ENCODE measurements at places on chromosomes 1 and 21.

DNA sequence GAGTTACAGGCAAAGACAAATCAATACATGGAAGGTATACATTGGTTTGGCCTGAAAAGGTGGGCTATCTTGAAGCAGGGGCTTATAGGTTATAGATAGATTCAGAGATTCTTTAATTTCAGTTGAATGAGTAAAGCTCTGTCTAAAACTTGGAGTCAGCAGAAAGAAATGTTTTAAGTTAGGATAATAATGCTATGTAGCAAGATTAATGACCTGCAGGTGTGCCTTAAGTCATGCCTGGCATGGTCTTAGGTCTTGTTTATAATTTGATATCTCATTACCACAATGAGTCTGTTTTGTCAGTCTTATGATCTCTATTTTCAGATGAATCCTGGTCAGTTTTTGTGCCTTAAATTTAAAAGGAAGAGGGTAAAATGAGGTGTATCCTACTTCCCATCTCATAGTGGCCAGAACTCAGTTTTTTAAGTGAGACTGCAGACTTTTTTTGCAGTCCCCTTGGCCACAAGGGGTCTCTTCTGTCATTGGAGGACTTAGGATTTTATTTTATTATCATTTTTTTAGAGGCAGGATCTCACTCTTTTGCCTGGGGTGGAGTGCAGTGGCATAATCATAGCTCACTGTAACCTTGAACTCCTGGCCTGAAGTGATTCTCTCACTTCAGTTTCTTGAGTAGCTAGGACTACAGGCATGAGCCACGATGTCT lies 21.3 kb upstream of the PGBD2 start:
- no peak for DNase-seq

GRCh38 chr1:68375919-68376318 lies 73.8 kb downstream of the RPE65 start:
- DNase-seq = no peak

GRCh38 chr1:179144626-179145025 lies 62.8 kb downstream of the TOR3A start:
- no peak for DNase-seq

- peak; percentile 72 for DNase-seq
Measured at GRCh38 chr1:109838838-109839240, 71.8 kb upstream of the CSF1 start.

DNA sequence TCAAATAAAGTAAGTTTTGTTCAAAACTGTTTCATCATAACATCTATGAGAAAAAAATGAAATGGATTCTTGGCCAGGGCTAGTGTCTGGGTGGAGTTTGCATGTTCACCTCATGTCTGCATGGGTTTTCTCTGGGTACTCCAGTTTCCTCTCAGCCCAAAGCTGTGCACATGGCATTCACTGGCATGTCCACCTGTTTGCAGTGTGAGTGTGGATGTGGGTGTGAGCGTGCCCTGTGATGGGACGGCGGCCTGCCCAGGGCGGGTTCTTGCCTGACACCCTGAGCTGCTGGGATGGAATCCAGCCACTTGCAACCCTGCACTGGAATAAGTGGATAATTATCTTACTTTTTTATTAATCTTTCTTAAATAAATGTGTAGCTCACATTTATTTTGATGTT lies 185.5 kb downstream of the RYR2 start:
- no peak for DNase-seq

- no peak for DNase-seq
Measured at GRCh38 chr1:51313961-51314777, 16.2 kb downstream of the TTC39A start.

- DNase-seq = peak; percentile 43
Measured at GRCh38 chr1:6348511-6349191, 44.9 kb downstream of the ACOT7 start.

- DNase-seq = peak; percentile 93
Measured at GRCh38 chr1:81550753-81551152, 250.0 kb upstream of the ADGRL2 start.

DNA sequence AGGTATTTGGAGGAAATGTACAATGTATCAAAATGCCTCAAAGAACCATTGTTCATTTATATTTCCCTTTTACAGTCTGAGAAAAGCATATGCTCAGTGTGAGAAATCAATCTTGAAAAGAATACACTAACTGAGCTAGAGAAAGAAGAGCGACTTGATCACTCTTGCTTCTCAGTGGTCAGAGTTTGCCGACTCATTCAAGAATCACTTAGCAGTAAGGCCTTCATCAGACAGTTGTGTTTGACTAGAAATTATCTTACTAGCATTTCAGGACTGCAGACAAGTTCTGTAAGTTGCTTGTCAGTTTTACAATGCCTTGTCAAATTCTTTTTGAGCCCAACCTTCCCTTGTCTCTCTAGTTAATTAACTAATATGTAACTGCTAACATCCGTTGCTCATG lies 12.9 kb downstream of the RGS18 start:
- DNase-seq = no peak

DNA sequence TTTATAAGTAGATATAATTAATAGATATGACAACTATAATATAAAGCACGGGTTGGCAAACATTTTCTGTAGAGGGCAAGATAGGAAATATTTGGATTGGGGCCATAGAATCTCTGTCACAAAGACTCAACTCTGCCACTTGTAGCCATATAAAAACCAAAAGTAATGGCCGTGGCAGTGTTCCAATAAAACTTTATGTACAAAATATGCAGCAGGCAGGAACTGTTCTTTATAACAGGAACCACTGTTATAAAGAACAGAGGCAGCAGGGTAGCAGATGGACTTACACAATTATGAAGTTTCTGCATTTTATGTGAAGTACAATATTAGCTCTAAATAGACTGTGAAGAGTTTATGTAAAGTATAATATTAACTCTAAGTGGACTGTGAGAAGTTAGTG lies 16.9 kb upstream of the QSOX1 start:
- DNase-seq = no peak

GRCh38 chr1:201665036-201665435 lies 126.1 kb downstream of the NAV1 start:
- no peak for DNase-seq

- no peak for DNase-seq
Measured at GRCh38 chr21:28952686-28953085, 40.0 kb downstream of the LTN1 start.

GRCh38 chr1:40380817-40381216 lies 7.3 kb downstream of the SMAP2 start:
- no peak for DNase-seq

DNA sequence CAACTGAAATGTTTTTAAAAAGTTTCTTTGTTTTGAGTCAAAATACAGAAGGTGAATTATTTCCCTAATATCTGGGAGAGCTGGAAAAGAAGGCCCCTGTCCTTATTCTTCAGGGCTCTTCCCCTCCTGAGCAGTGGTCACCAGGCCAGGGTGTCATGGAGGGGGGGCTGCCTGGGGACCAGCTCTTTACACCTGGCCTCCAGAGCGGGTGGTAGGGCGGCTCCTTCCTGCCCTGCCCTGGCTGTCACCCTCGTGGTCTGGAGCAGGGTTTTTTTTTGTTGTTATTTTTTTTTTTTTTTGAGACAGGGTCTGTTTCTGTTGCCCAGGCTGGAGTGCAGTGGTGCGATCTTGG lies 6.6 kb downstream of the SKI start:
- DNase-seq = no peak

GRCh38 chr21:36203603-36203889 lies 46.9 kb downstream of the DOP1B start:
- peak; percentile 87 for DNase-seq

DNA sequence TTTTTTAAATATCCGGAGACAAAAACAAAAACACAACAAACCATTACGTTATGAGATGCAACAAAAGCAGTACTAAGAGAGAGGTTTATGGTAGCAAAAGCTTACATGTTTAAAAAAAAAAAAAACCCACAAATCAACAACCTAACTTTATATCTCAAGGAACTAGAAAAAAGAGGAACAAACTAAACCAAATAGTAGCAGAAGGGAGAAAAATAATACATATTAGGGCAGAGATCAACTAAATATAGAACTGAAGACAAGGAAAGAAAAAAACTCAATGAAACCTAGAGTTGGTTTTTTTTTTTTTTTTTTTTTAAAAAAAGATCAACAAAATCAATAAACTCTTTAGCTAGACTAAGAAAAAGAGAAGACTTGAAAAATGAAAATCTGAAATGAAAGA lies 34.9 kb downstream of the ZNF644 start:
- no peak for DNase-seq

GRCh38 chr1:185956881-185957280 lies 222.7 kb downstream of the HMCN1 start:
- no peak for DNase-seq

DNA sequence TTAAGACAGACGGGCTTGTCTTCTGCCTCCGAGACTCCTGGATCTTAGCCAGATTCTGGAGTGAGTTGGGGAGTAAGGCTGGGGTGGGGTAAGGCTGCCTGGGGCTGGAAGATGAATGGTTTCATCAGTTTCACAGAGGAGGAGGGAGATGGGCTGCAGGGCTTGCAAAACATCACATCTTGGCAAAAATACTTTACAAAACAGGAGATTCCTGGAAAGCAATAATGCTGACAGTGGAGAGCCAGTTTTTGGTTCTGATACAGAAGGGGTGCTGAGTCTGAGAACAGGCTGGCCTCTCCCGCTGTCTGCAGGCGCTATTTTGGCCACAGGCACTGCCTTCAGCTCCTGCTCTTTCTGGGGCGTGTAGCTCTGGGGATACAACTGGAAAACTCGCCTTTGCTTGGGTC lies 83.4 kb upstream of the KCNE2 start:
- DNase-seq = peak; percentile 20

DNA sequence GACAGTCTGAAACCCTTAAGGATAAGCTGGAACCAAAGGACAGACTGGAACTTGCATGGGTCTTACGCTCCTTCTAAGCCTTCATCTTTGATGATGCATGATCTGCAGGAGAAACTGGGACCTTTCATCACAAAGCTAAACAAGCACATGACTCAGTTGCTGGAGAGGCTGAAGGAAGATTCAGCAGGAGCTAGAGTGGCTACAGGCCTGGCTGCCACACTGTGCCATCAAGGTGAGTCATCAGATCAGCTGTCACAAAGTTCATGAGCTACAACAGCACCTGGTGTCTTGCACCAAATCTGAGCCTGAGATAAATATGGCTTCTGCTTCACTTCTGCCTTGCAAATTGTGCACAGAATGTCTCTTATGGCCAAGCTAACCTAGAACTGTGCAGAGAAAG lies 95.5 kb upstream of the MARK1 start:
- DNase-seq = peak; percentile 71

GRCh38 chr1:247079141-247079874 lies 697 bp upstream of the ZNF670 start:
- DNase-seq = peak; percentile 62

DNA sequence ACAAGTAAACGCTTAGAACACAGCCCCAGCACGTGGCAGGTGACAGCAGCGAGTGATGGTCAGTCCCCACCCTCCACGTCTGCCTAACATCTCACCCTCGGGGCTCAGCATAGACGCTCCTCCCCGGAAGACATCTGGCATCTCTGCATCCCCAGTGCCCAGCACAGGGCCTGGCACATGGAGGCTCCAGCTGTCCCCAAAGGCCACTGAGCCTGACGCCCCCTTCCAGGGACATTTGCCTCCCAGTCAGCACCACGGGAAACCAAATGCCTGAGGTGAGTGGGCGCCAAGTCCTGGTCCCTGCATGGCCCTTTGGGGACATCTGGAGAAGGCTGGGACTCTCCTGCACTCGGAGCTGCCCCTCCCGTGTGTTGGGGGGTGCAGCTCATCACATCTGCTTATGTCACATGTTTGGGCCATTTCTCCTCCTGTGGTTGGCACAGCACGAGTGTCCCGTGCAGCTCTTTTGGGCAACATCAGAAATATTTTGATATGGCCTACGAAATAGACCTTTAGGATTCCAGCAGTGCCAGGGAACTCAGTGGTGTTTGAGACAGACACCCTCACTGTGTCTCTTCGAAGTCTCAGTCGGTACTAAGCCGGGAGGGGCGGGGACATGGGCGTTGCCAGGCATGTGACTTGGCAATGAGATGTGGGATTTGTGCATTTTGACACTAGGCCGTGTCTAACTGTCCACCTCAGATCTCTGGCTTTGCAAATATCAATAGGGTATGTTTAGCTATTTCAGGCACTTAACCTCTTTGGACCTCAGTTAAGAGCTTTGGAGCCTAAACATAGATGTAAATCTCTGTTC lies 315.0 kb downstream of the PTPRU start:
- DNase-seq = peak; percentile 37

DNA sequence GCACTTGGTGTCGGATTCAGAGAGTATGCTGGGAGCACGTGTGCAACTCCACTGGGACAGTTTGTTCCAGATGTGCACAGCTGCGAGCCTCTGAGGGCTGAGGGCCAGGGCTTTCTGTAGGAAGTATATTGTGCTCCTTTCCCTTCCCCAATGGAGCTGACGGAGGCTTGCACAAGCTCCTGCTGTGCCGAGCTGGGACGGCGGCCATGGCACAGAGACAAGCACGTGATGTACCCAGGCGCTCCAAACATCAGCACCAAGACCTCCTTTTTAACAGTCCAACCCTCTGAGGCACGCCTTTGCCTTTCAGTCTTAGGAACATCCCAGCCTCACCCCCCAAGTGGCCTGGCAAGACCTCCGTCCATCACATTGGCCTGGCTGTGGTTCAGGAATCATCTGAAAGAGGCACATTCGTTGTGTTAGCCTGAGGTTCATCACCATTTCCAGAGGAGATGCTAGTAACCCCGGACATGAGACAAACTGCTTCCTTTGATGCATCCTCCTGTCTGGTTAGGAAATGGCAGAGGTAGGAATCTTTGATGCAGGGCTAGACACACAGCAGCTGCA lies 339.2 kb upstream of the KAZN start:
- DNase-seq = no peak

DNA sequence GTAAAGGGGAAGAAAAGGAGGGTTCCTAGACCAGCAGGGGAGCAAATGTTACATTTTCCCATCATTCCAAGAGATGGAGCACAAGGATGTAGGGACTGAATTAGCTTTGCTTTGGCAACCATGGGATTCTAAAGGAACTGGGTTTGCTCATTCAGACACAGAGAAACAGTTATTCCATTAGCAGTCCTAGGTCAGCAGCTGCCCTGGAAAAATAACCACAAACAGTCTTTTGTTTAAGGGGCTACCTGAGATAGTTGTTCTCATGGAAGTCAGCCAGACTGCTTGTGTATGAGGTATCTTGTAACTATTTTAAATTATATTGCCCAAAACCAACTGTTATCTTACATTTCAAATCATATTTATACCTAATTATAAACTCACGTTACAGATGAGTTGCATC lies 58.4 kb upstream of the VCAM1 start:
- DNase-seq = no peak

DNA sequence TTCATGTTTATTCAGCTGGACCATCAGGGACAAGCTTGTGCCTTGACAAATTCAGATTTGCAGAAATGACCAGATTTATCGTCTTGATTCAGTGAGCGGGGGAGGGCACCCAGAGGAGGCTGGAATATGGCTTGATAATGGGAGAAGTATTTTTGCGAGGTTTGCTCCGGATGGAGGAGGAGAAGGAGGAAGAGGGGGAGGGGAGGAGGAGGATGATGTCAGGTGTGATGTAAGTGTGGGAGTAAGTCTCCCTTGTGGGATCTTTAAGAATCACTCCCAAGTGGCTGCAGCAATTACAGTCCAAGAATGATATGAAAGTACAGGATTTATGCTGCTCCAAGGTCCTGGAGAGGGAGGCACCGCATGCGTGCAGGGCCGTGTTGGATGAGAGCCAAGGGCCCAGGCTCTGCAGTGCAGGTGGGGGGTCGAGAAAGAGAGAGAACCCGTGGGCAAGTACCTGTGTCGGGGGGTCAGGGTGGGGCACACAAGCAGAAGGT lies 5.6 kb upstream of the ZNF496 start:
- no peak for DNase-seq
